ENCODE measurements at places on chromosomes 13 and 19.

DNA sequence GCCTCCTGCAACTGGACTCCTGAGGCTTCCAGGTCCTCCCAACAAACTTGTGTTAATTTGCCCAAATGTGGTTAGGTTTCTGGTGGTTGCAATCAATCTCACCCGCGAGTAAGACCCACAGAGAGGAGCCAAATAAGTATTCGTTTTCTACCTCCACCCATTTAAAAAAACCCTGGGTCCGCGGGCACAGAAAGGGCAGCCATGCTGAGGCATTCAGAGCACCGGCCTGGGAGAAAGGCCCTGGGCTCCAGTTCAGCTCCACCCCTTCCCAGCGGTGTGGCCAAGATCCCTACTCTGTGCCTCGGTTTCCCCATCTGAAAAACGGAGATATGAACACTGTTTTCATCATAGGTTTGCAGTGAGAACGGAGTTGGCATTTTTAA, 56.9 kb downstream of the PEPD start:
- DNase-seq, result no peak

GRCh38 chr13:108470921-108471320, 158.5 kb upstream of the MYO16 start:
- DNase-seq, result no peak

GRCh38 chr13:21338639-21339278, 120.3 kb downstream of the ZDHHC20 start:
- DNase-seq, result no peak

DNA sequence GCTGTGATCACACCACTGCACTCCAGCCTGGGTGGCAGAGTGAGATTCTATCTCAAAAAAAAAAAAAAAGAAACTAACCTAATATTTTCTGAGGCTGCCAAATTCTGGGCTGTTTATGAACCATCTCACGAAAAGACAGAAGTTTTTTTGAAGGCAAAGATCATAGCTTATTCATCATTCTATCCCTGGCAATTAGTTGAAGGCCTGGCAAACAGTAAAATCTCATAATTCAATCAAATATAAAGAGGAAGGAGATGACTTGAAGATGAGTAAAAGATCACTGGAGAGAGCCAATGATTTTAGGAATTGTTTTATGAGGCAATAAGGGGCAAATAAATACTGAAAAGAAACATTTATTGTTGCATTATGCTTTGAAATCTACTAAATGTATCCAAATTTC, 216.5 kb downstream of the DCLK1 start:
- DNase-seq, result no peak

DNA sequence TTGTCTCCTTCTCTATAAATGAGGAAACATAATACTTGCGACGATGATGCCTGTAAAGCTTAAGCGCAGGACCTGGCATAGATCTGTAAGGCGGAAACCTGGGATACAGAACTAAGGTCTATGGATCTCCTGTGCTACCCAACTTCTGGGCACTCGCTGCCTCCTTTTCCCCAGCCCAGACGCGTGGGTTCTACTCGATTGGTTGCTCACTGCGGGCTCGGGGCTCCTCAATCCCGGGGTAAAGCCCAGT, 615 bp upstream of the PSMC4 start:
- no peak for DNase-seq

- no peak for DNase-seq
Measured at GRCh38 chr19:16338470-16339360, 14.1 kb downstream of the KLF2 start.

DNA sequence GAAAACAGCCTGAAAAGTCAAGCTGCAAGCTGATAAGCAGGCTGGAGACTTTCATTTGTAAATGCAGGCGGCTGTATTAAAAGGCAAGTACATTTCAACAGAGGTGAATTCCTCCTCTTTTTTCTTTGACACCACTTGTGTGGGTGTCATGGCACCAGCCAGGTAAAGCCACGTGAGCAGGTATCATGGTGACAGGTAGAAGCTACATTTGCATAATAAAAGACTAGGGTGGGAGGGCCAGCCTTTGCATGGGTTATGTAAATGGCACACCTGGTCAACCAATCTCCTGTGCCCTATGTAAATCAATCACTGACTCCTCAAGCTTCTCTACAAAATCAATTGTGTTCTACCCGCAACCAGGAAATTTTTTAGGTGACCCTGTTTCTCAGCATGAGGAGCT, 68.2 kb downstream of the ZNF100 start:
- DNase-seq, result no peak

DNA sequence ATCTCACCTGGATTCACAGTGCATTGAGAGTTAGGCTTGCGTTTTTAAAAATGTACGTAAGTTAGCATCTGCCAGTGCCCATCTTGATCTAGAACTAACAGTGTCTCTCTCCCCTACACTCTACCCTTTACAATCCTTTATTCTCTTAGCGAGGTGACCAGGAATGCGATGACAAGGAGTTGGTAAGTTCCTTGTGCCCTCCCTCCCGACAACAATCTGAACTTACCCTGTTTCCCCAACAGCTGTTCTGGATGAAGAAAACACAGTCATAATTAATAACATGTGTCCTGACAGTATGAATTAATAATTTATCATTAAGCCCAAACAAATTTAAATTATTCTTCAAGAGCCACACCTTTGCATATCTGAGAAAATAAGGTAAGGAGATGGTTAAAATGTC, 6.3 kb downstream of the TSHZ3 start:
- no peak for DNase-seq

DNA sequence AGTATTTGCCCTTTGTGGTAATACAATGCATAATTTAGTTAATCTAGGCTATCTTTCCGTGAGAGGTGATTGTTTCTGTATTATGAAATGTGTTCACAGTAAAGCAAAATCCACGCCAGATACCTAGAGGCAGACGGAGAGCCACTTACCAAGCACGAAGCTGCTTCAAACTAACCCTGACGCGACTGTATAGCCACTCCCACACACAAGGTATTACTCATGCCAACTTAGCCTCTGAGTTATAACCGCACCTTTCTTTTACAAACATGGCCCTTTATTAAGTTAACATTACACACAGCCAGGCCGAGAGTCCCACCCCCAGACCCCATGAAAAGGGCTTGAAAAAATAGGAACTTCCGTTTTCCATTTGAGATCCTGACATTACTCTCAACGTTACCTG, 185.7 kb downstream of the ABCC4 start:
- DNase-seq, result no peak

- DNase-seq, result no peak
Measured at GRCh38 chr13:46526100-46526735, 26.8 kb upstream of the LRCH1 start.

All from cortex of kidney (tissue), 1 donor.